ENCODE measurements at places on chromosomes 5 and 9.

GRCh38 chr5:97986069-97986468, 787.4 kb upstream of the RGMB start:
- DNase-seq, result peak; percentile 30

GRCh38 chr5:79448336-79448735, 65.6 kb downstream of the HOMER1 start:
- DNase-seq, result no peak

DNA sequence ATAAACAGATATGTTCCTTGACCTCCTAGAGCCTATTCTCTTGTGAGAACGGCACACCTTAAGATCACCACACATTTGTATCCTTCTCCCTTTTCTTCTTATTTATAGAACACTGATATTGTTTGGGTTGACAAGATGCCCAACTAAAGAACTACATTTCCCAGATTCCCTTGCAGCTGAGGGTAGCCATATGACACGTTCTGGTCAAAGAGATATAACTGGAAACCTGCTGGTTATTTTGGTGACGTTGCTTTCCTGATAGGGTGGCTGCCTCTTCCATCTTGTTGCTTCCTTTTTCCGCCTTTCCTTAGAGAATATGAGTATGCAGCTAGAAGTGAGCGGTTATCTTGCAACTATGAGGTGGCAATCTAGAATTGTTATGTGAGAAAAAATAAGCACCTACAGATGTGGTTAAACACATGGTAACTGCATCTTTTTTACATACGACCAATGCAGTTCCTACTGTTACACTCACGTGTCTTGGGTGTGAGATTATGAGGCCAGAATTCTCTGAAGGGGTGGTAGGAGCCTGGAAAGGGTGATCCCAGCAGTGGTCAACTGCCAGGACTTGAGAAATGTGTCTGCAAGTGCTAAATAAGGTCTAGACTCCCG, 72.9 kb downstream of the SEC61B start:
- DNase-seq, result no peak

DNA sequence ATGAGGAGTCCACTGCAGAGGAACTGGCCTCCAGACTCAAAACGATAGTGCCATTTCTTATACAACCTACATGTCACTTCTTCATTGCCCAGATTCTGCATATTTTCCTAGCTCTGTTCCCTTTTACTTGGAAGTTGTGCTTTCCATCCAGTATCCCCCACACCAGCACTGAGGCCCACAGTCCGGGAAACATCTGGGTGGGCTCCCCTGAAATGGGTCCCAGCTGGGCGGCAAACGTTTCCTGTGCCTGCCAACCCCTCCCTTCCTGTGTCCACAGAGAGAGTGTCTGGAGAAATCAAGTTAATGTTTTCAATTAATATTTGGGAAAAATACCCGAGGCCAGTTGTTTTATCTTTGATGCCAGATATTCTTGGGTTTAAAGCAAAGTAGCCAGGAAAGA, 111.8 kb downstream of the COL23A1 start:
- DNase-seq, result no peak

GRCh38 chr9:114169952-114170770, 14.8 kb downstream of the COL27A1 start:
- DNase-seq, result no peak

DNA sequence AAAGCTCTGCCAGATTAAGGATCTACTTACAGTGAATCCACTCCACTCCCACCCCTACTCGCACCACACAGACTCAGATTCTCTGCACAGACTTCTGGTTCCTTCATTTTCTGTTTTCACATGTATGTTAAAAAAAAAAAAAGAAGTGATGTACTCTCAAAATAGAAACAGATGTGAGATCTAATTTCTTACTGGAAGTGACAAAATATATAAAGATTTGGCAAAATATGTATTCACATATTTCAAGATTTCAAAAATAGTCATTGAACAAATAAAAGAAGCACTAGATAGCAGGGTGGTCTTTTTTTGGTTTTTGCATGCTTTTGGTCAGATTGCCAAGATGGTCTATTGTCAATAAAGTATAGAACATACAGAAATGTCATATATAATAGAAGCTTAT, 379.2 kb downstream of the TMEM167A start:
- DNase-seq, result no peak

Data from RWPE1 (cell line).